NCI-H1436 treated with DMSO at 0.1 percent for 48 hours (cell line): ENCODE measurements at places on chromosomes 6 and 20.

DNA sequence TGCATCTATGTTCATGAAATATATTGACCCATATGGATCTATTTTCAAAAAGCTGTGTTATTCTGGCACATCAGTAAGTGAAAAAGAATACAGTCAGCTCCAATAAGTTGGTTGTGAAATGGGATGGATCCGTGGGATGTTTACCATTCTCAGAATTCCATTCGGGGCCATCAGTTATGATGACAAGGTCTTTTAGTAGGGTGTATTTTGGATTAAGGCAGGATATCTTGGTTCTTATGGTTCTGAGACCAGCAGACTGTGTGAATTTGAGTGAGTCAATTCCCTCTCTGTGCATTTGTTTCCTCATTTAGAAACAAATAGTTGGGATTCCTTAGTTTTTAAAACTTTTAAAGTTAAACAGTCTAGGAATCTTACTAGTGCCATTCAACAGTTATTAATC is 287.4 kb downstream of the CD109 start:
- no peak for DNase-seq

- no peak for DNase-seq
Observed at GRCh38 chr20:48758206-48758820, 69.5 kb downstream of the PREX1 start.

- DNase-seq: no peak
Observed at GRCh38 chr6:47103931-47104330, 61.8 kb upstream of the ADGRF1 start.

- no peak for DNase-seq
Observed at GRCh38 chr20:24773168-24773567, 175.9 kb upstream of the CST7 start.

- no peak for DNase-seq
Observed at GRCh38 chr6:20286968-20287565, 74.8 kb upstream of the MBOAT1 start.

DNA sequence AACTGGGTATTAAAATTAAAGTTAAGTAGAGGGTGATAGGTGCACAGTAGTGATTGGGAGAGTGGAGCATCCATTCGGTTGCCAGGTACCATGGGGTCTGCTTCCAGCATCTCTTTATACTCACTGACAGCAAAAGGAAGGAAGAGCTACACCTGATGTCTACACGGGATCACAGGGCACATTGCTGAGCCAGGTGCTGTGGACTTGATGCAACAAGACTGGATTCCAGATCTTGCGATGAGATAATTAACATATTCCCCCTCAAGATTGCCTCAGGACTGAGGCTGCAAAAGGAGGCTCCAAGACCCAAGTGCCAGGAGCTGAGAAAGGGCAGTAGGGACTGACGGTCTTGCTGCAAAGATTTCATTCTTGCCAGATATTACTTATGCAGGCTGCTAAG is 72.6 kb downstream of the PXDC1 start:
- no peak for DNase-seq
